ENCODE measurements at places on chromosomes 13 and 19.

DNA sequence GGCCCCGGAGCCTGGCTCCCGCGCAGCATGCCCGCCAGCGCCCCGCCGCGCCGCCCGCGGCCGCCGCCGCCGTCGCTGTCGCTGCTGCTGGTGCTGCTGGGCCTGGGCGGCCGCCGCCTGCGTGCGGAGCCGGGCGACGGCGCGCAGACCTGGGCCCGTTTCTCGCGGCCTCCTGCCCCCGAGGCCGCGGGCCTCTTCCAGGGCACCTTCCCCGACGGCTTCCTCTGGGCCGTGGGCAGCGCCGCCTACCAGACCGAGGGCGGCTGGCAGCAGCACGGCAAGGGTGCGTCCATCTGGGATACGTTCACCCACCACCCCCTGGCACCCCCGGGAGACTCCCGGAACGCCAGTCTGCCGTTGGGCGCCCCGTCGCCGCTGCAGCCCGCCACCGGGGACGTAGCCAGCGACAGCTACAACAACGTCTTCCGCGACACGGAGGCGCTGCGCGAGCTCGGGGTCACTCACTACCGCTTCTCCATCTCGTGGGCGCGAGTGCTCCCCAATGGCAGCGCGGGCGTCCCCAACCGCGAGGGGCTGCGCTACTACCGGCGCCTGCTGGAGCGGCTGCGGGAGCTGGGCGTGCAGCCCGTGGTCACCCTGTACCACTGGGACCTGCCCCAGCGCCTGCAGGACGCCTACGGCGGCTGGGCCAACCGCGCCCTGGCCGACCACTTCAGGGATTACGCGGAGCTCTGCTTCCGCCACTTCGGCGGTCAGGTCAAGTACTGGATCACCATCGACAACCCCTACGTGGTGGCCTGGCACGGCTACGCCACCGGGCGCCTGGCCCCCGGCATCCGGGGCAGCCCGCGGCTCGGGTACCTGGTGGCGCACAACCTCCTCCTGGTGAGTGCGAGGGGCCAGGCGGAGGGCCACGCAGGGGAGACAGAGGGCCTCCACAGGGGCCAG, at the start of gene KL:
KL (plus strand) TSS at position 10 of the 909 bp plus-strand sequence; CDS start at position 28, 18 bp downstream.
- DNase-seq = no peak

- no peak for DNase-seq
These were observed 3.0 kb downstream of the ZNF490 start for GRCh38 chr19:12607631-12608030.

GRCh38 chr13:48819899-48820298, 155.8 kb upstream of the FNDC3A start:
- DNase-seq = no peak

GRCh38 chr13:25943658-25944057, 108.2 kb downstream of the SHISA2 start:
- DNase-seq = no peak
